ENCODE measurements at places on chromosomes 6 and 20. TPM values are rescaled to one million over a fixed set of nuclear protein-coding genes. Genes with fewer than 3 reads are reported as not detected.
A peak's percentile ranks its signal among the peaks of the same experiment; 100 is the strongest.

DNA sequence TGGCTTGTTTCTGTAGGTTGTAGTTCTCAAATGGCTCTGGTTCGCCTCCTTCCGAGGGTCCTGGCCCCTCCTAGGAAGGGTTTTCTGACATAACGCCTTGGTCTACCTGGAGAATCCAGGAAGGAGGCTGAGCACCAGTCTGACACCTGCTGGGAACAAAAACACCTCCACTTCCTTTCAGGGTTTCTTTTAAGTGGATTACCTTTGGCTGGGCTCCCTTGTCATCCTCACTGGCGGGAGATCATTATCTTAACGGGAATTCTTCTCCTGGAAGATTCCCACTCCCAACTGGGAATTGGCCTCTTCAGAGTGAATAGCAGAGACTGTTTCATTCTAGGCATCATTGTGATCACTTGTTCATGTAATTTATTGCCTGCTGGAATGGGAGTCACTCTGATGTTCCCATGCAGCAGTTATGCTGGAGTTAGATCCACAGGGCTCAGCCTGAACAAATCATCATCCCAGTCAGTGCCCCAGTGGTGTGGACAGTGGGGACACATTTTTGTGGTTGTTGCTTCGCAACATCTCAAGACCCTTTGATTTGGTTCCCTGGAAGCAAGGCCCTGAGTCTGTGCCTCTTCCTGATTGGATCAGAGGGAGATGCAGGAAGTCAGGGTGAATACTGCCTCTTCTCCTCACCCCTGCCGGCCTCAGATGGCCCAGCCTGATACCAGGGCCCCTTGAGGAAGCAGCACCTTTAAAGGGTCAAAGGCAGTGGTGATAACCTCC lies 49.1 kb downstream of the LYRM2 start:
- no peak overlapping the region for H3K27ac ChIP-seq
- H3K36me3 ChIP-seq, result peaks cover 3% of the 10 kb centered on the region
- H3K4me3 ChIP-seq, result no peak overlapping the region
- DNase-seq, result no peak
- H3K27me3 ChIP-seq, result peaks cover 7% of the 10 kb centered on the region
- H3K4me1 ChIP-seq, result peaks cover 5% of the 10 kb centered on the region

- peaks cover 3% of the 10 kb centered on the region for H3K27me3 ChIP-seq
- DNase-seq, result no peak
- no peaks in the 10 kb centered on the region for H3K36me3 ChIP-seq
- peaks cover 2% of the 10 kb centered on the region for H3K4me1 ChIP-seq
- H3K4me3 ChIP-seq, result no peak overlapping the region
- H3K27ac ChIP-seq, result no peak overlapping the region
Measured at GRCh38 chr6:46080111-46080510, 49.7 kb upstream of the ENPP4 start.

- H3K4me1 ChIP-seq, result no peaks in the 10 kb centered on the region
- no peaks in the 10 kb centered on the region for H3K36me3 ChIP-seq
- no peak overlapping the region for H3K27ac ChIP-seq
- H3K27me3 ChIP-seq, result no peaks in the 10 kb centered on the region
- H3K4me3 ChIP-seq, result no peak overlapping the region
Measured at GRCh38 chr6:120675886-120676285, 658.4 kb downstream of the TBC1D32 start.

GRCh38 chr6:88614316-88614877 lies 349.0 kb downstream of the RNGTT start:
- no peaks in the 10 kb centered on the region for H3K27me3 ChIP-seq
- no peak overlapping the region for H3K4me3 ChIP-seq
- no peaks in the 10 kb centered on the region for H3K4me1 ChIP-seq
- peaks cover 27% of the 10 kb centered on the region for H3K36me3 ChIP-seq
- no peak for DNase-seq

- peak overlapping the region; percentile 89 for H3K4me3 ChIP-seq
- peaks cover 32% of the 10 kb centered on the region for H3K4me1 ChIP-seq
- DNase-seq, result no peak
- H3K36me3 ChIP-seq, result peaks cover 5% of the 10 kb centered on the region
Measured at GRCh38 chr20:62120990-62121775, 1.1 kb upstream of the LSM14B start.

DNA sequence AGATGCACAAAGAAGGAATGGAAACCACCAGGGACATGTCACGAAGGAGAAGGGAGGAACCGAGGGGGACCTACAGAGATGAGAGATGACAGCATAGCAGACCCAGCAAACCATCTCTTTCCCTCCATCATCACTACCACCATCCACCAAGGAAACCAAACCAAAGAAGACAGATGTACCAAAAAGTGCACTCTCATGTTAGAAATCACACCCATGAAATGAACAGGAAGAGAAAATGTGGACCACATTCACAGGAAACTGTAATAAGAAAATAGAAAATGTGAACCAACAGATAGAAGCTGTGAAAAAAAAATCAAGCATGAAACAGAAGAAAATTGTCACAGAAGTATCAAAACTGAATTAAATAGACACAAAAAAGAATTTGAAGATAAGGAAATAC lies 672.7 kb downstream of the QKI start:
- no peak overlapping the region for H3K4me3 ChIP-seq
- DNase-seq, result no peak
- no peak overlapping the region for H3K27ac ChIP-seq
- peaks cover 2% of the 10 kb centered on the region for H3K27me3 ChIP-seq

GRCh38 chr6:135180542-135181332 lies at the start of gene MYB:
TSS of gene MYB (plus strand) at chr6:135181308. CDS start at chr6:135181514, 206 bp downstream.
- peak; percentile 83 for DNase-seq
- peak within 1 kb of the TSS; percentile 97 for H3K4me3 ChIP-seq
- H3K27ac ChIP-seq, result peak within 1 kb of the TSS; percentile 86
- H3K27me3 ChIP-seq, result no peaks in the 10 kb centered on the region

The DZANK1 gene
- 2.2 TPM for total RNA-seq

The EPPIN gene
- total RNA-seq, result not detected

The TMEM200A gene
- total RNA-seq, result 1.3 TPM

The SLC52A3 gene
- total RNA-seq, result not detected
